Stimulated activated CD4-positive, alpha-beta T cell treated with anti-CD3 and anti-CD28 coated beads, Interleukin-4, amount 100 ng/mL, for 48 hours (primary cell): ENCODE measurements at places on chromosomes 6 and 20.

- no peak for DNase-seq
Observed at GRCh38 chr6:44147256-44147655, 11.4 kb upstream of the CAPN11 start.

DNA sequence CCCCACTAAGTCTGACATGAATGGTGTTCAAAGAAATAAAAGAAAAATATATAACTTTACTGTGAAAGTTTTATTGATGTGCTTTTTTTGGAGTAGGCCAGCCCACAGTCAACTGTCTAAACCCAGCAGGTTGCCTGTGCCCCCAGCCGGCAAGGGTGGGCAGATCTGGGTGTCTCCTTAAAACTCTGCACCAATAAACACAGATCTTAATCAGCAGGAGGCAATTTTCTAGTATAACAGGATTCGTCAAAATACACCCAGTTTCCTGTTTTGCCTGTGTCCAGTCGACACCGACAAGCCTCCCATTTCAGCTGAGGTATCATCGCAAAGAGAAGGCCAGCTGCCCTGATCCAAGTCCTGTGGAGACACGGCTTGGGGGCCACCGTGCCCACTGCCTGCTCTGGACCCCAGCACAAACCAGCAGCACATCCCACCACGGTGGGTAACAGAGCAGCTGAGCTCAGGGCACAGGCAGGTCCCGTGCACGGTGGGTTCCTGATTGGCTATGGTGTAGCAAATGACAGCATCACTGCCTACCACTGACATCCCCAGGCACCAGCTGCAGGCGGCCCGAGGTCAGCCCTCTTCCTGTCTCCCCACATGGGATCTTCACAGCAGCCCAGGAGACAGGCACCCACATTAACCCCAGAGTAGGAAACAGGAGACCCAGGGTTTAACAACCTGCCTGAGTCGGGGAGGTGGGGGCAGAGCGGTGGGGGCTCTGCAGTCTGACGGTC is 15.7 kb downstream of the BMP7 start:
- no peak for DNase-seq

DNA sequence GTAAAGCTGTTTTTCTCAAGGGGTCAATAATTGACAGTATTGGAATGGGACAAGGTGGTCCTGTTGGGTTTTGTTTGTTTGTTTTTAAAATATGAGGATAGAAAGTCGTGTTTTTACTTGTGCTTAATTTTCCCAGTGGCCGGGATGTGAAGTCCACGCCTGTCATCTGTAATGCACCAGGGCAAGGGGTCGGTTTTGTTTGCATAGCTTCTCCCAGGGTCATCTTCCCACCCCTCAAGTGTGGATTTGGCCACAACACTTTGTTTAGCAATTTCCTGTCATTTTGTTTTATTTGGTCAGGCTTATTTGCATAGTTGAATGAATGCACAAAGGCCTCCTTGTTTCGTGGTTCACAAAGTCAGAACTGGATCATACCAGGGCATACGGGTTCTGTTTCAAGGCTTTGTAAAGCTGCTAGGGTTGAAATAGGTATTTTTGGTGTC is 29.8 kb downstream of the SYNJ2 start:
- DNase-seq: no peak

DNA sequence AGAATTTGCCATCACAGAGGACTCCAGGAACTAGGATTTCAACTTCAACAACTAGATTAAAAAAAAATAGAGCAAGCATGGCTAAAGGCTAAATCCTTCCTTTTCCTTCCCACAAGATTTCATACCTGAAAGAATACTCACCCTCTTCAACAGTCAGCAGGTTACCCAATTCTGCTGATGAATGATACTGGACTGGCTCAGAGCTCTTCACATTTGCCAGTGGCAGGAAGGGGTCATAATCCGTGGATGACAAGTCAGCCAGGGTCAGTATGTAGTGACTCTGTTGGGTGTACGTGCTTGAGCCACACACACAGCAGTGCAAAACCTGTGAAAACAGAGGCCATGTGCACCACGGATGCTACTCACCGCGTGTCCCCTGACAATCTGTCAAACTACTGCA is 152.9 kb downstream of the INSM1 start:
- no peak for DNase-seq

GRCh38 chr6:139344186-139344963 is 30.1 kb downstream of the CITED2 start:
- DNase-seq: no peak

GRCh38 chr6:23073821-23074220 is 504.5 kb downstream of the HDGFL1 start:
- no peak for DNase-seq

GRCh38 chr6:74752303-74752702 is 453.6 kb downstream of the COL12A1 start:
- DNase-seq: no peak

GRCh38 chr6:170086639-170087420 is 204.0 kb downstream of the DLL1 start:
- no peak for DNase-seq

GRCh38 chr20:38872491-38873049 is 53.6 kb upstream of the FAM83D start:
- no peak for DNase-seq

DNA sequence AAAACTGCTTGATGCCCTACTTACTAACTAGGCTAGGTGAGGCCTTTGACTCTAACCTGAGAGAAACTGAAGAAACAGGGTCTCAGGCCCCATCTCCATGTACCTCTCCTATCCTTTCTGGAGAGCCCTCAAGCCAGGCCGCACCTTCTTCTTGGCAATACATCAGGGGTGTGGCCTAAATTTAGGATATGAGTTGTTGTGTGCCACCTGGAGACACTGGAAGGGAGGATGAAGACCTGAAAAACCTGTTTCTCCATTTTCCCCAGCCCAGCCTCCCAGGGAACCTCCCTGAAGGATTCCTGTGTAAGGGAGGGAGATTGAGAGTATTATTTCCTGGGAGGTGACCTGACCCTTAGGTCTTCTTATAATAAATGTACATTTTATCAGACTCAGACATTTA is 3.1 kb downstream of the LY6G6D start:
- no peak for DNase-seq

DNA sequence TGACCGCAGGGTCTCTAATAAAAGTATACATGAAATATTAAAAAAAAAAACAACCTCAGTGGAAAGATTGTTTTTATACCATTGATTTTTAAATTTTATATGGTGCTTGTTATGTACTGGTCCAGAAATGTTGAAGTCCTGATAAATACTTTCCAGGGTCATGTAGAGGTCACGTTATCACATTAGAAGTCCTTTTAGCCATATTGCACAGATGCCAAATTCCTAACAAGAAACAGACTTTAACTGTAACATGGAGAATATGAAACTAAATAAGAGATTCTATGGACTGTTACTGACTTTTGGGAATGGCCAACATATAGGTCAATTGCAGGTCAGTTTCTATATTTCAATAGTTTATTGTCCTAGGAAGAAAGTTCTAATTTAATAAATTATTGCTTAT is 89.0 kb downstream of the ADGRB3 start:
- no peak for DNase-seq

GRCh38 chr6:107894809-107895396 is 63.1 kb downstream of the SEC63 start:
- DNase-seq: no peak

DNA sequence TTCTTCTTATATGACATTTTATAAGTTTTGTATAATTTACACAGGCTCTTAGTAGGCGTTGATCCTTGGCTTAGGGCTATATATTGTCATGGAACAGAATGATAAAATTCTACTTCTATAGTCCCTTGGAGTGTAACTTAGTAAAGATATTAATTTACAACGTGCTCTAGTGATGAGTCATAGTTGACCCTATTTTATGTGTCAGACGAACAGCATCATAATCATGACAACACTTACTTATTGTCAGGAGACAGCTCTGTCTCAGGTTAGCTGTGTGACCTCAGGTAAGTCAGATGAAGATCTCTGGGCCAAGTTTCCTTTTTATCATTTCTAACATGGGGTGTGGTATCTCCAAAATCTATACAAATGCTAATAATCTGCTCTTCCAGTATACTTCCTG is 473.5 kb downstream of the UTRN start:
- DNase-seq: no peak

- DNase-seq: no peak
Observed at GRCh38 chr6:147595961-147596360, 87.5 kb downstream of the SAMD5 start.

- peak; percentile 7 for DNase-seq
Observed at GRCh38 chr20:29079769-29080690, 2177.4 kb upstream of the DEFB115 start.

- no peak for DNase-seq
Observed at GRCh38 chr6:116217069-116217468, 36.8 kb downstream of the TSPYL4 start.

DNA sequence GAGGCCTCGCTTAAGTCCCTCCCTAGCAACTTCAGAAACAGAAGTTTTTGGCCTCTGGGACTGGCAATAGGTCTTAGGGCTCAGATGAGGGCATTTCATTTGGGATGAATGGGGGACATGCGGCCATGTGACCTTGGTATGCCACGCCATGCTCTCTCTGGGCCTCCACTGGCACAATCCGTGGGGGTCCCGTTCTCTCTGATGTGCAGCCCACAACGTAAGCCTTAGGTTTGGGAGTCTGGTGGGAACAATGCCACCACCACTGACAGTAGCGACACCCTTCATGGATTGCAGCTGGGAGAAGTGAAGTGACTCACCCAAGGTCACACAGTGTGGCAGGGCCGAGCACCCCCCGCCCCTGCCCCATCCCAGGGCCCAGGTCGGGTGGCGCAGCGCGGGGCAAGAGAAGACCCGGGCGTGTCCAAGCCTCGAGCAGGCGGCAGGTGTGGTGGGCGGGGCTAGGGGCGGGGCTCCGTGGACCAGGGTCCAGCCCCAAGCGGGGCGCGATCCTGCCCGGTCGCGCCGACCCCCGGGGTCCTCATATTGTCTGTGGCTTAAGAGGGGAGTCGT is 864 bp upstream of the CEBPB start:
- peak; percentile 39 for DNase-seq

GRCh38 chr6:21733311-21733710 is 139.8 kb downstream of the SOX4 start:
- DNase-seq: no peak

- no peak for DNase-seq
Observed at GRCh38 chr20:47686545-47686944, 98.7 kb downstream of the SULF2 start.

- peak; percentile 20 for DNase-seq
Observed at GRCh38 chr6:111038534-111039252, 48.6 kb upstream of the SLC16A10 start.

- DNase-seq: peak; percentile 49
Observed at GRCh38 chr20:63056236-63057170, 49.7 kb upstream of the BHLHE23 start.

GRCh38 chr6:140138311-140139010 is 764.0 kb upstream of the CITED2 start:
- DNase-seq: no peak

- no peak for DNase-seq
Observed at GRCh38 chr6:158053377-158054313, 72.0 kb downstream of the SYNJ2 start.

DNA sequence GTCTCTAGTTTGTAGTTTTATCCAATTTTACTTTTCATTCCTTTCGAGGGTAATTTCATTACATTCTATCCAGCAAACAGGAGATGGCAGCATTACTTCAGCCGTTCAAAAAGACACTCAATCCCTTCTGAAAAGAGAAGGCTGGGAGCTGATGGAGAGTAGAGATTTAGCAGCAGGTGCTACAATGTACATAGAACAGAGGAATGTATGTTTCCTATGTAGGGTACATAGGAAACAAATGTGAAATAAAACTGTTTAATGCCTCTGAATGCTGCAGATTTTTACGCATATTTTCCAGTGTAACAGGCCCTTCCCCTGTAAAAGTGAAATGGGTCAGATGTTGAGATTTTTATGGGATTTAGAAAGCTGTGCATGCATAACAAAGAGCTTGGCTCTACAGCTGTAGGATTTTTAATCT is 16.0 kb downstream of the RPS12 start:
- no peak for DNase-seq

DNA sequence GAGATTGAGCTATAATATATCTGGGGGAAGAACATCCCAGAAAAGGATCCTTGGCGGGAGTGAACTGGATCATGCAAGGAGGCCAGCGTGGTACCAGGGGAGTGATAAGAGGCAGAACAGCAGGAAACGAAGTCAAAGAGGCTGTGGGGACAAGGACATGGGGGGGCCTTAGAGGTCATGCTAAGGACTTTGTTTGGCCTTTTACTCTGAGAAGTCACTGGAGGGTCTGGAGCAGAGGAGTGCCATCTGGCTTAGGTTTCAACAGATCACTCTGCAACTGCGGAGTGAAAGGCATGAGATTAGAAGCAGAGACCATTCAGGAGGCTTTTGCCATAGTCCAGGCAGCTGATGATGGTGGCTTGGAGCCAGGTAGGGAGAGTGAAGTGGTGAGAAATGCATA is 24.3 kb downstream of the MRAP2 start:
- no peak for DNase-seq

DNA sequence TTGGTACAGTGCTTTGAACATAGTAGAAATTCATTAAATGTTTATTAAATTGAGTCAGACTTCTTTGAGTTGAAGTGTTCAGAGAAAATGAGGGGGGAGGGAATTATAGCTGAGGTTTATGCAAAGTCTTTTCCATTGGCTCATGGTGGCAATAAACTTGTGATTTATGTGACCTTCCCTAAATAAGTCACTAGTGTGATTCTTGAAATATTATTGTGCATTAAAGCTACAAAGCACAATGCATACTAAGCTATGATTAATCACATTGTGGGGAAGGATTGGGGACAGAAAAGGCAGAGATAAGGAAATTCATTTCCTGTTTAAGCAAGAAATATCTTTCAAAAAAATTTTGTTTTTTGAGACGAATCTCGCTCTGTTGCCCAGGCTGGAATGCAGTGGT is 877.5 kb downstream of the TFAP2A start:
- no peak for DNase-seq

DNA sequence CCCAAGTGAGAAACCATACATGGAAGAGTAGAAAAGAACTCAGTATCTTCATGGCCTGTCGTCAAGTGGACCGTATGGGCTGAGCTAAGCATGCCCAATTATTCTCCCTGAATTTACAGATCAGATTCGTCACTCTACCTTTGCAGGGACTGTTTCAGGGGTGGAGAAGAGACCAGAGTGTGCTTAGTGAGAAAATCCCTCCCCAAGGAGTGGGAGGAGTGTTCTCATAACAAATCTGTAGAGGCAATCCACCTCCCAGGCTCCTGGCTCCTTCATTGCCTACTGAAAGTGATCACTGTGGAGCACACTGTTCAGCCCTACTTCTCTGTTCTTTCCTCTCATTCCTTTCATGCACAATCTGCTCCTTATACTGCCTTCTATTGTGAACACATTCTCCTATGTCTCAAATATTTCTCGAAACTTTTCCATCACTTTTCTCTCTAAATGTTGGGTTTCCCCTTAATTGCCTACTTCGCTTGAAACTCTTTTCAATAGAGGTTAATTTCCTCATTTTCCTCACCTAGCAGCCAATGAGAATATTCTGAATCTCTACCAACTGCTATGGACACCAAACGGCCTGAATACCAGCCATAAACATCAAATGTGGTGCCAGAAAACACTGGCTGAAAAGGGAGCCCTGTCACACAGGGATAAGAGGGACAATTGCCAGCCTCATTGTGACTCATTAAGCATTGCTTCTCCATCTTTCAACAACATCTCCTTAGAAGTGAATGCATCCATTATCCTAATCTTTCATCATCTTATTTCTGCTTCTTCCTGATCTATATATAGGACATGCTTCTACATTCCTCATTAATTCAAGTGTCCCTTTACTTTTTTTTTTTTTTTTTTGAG is 398.3 kb downstream of the UTRN start:
- DNase-seq: no peak

- no peak for DNase-seq
Observed at GRCh38 chr6:12955956-12956355, 239.4 kb downstream of the PHACTR1 start.
